Suppressor macrophage treated with lipopolysaccharide for 4 hours (primary cell): ENCODE measurements at places on chromosomes 1 and 21.
A peak's percentile ranks its signal among the peaks of the same experiment; 100 is the strongest.

DNA sequence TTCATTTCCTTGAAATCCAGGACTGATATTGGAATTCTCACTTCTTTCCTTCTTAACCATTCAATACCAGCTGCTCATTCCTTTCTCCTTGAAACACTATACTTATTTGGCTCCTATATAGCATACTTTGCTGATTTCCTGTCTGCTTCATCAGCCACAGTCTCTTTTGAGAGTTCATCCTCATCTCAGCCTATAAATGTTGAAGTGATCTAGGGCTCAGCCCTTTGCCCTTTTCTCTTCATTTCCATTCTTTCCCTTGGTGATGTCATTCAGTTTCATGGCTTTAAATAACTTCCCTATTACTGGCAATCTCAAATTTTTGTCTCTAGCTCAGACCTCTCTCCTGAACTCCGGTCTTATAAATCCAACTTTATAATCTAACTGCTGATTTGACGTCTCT is 24.1 kb upstream of the RABGAP1L start:
- peak; percentile 46 for DNase-seq

GRCh38 chr1:217272385-217272784 is 358.5 kb downstream of the GPATCH2 start:
- no peak for DNase-seq

GRCh38 chr1:173137107-173137706 is 69.9 kb downstream of the TNFSF4 start:
- no peak for DNase-seq

DNA sequence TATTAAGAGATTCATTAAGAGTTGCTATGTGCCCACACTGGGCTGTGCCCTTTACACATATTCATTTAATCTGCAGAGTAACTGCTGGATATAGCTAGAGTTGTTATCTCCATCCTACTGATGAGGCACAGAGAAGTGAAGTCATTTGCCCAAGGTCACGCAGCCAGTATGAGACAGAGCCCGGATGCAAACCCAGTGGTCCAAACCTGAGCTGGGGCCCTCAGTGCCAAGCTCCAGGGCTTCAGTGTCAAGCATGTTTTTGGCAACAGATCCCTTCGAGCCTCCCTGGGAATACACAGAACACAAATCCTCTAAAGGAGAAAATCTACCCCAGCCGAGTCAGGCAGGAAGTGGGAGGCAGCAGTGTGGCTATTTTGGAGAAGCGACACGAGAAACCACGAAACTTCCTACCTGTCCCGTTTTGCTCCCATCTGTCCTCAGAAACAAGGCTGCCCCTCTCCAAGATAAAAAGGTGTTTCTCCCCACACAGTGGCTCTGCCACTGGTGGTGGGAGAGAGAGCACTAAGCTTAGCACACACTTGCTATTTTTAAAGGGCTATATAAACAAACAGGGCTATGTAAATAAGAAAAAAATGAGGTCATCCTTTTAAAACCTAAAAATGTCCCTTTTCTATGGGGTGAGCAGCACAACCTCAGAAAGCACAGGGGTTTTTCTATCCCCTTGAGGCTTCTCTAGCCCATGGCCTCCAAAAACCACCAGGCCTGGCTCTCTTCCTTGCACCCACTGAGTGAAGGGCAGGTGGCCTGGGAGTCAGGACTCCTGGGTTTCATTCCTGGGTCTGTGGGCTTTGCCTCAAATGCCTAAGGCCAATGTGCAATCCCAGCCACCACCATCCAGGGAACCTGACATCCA is 138.6 kb upstream of the EDN2 start:
- no peak for DNase-seq

DNA sequence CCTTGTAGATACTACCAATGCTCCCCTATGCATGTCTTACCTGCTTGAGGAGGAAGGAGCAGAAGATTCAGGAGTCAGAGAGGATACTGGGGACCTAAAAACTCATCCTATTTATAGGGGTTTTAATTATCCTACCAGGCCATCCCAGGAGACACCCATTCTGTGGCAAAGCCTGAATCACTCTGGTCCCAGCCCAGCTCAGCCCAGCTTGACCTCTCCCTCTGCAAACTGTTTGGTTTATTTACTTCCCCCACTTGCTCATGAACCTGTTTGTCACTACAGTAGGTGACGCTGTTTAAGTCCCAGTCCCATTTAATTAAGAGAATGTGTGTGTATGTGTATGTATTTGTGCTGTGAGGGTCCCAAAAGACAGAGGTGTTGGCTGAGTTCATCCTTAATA is at the start of gene RPTN:
Gene RPTN (minus strand): TSS at position 85 of the 400 bp plus-strand sequence. CDS start 1,339 bp downstream, outside the sequence.
- no peak for DNase-seq

DNA sequence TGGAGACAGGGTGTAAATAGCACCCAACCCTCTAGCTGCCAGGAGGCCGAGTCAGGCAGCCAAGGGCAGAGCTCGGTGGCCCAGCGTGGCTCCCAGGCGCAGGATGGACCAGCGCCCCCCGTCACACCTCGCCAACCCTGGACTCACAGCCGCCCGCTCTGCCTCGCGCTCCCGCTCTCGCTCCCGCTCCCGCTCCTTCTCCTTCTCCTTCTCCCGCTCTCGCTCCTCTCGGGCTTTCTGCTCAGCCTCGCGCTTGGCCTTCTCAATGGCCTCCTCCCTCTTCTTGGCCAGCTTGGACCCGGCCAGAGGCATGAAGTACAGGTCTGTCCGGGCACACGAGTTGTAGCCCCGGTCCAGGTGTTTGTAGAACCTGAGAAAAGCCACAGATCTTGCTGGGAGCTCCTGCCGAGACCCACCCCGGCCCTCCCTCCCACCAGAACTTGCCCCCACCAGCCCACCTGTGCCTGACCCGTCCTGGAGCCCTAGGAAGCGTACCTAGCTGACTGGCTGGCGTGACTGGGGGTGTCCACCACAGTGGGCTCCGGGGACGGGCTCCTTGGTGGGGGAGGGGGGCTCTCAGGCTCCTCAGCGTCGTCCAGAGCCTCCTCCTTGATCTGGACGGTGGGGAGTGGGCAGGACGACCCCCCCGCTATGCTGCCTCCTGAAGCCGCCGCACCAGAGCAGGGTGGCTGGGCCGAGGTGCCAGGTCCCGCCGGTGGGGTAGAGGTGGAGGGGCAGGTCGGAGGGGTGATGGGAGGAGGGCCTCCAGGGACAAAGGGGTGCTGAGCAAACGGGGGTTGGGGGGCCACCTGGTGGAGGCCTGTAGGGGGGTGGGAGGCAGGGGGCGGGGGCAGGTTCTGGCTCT is 41.9 kb downstream of the SLC45A1 start:
- DNase-seq = no peak

GRCh38 chr1:31764312-31765040 is at the start of gene ADGRB2:
ADGRB2 (minus strand) TSS chr1:31764340; CDS start chr1:31757221, 7,119 bp downstream.
- DNase-seq = no peak

- DNase-seq = no peak
Observed at GRCh38 chr1:177973585-177973984, 3.7 kb upstream of the SEC16B start.

- DNase-seq = no peak
Observed at GRCh38 chr1:89699451-89699986, 66.6 kb downstream of the LRRC8C start.

GRCh38 chr1:174713796-174714195 is 266.0 kb downstream of the GPR52 start:
- DNase-seq = no peak

DNA sequence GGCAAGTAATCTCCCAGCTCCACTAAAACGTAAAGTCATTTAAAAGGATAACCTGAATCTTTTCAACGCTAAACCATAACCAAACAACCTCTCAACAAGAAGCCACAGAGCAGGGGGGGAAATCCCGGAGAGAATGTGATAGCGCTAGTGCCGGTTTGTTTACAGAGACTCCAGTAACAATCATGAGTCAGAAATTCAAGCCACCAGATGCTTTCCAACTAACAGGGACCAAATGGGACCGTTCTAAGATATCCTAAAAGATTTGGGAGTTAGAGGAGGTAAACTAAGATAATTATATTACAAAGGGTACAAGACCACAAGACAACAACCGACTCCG is 825 bp downstream of the DCAF8 start:
- peak; percentile 82 for DNase-seq

DNA sequence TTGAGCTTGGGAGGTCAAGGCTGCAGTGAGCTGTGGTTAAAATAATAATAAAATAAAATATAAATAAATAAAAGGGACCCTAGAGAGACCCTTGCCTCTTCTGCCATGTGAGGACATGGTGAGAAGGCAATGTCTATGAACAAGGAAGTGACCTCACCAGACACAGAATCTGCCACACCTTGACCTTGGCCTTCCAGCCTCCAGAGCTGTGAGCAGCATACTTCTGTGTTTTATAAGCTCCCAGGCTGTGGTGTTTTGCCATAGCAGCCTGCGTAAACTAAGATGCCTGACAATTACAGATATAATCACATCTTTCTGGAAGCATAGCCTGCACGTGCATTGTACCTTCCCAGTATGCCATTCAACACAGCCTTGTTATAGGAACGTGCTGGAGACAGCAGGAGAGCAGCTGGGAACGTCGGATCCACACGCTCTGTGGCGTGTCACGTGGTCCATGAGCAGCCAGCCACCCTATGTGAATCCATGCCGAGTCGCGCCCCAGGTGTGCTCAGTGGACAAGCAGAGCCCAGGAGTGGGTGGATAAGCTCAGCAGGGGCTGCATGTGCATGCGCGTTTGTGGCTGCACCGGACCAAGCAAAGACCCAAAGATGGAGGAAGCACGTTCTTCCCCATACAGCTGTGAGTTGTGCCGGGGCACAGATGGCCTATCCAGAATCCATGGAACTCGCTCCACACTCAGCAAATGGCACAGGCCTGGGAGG is 17.8 kb downstream of the WNT9A start:
- no peak for DNase-seq

- DNase-seq = no peak
Observed at GRCh38 chr1:12620488-12620865, 2.5 kb upstream of the DHRS3 start.

GRCh38 chr1:79848316-79848715 is 841.8 kb upstream of the ADGRL4 start:
- DNase-seq = no peak

DNA sequence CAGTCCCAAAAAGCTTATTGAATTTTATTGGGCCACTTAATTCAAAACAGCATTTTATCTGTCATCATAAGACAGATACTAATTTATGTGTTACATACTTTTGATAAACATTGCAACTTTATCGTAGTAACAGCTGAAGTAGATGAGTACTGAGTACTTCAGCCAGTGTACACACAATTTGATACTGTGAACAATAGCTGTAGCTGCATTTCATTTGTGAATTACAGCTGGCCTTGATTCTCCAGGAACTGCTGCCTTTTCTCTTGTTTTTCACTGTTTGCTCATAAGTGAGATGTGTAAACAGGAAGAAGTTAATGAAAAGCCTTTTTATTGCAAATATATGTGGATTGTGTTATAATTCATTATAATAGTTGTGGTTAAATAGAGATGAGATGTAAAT is 10.2 kb downstream of the UAP1 start:
- no peak for DNase-seq

DNA sequence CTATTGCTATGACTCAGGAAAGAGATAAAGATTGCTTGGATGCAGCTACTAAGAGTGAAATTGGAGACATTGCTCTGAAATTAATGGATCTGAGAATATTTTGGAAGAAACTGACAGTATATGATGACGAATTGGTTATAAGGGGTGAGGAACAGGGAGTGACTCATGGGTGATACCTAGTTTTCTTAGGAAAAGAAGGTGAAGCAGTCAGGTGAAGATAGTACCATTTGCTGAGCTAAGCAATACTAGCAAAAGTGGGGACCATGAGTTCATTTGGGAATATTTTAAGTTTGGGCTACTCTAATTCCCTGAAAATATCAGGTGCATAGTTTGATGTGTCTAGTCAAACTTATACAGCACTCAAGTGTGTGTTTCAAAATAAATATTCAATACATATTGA is 260.1 kb upstream of the NFIA start:
- DNase-seq = no peak

DNA sequence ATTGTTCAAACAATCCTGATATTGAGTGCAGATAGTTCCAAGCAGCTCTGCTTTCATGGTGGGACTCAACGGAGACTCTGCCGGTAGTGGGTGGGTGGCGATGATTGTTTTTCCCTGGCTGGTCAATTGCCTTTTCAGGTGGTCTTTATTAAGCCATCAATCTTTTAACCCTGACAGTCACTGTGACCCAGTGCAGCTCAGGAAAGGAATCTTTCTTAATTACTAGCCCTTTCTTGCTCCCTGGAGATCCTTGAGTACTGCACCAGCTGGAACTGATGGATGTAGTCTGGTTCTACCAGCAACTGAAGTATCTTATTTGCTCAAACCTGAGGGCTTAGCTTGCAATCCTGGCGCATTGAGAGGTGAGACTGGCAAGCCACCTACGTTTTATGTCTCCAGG is 196.4 kb downstream of the PLPP3 start:
- no peak for DNase-seq

DNA sequence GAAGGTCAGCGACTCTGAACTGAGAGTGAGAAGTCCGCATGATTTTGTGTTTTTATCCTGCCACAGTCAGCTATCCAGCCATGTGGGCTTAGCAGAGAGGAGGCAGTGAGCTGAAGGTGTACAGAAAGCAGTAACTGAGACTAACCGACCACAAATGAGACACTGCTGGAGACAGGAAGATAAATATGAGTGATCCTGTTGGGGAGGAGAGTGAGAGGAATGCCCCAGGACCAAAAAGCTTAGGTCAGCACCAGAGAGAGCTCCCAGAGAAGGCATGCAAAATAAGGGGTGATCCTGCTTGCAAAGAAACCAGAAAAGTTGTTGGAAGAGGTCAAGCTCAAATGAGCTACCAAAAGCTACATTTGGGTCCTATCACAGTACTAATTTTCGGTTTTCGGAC is 63.7 kb downstream of the HLCS start:
- DNase-seq = no peak

GRCh38 chr1:81437213-81437612 is 363.5 kb upstream of the ADGRL2 start:
- no peak for DNase-seq

GRCh38 chr1:30323352-30323751 is 400.0 kb downstream of the MATN1 start:
- no peak for DNase-seq

GRCh38 chr1:65044411-65044810 is 78.1 kb upstream of the JAK1 start:
- no peak for DNase-seq

GRCh38 chr1:6401673-6402072 is 8.1 kb upstream of the ACOT7 start:
- DNase-seq = peak; percentile 77

GRCh38 chr1:207822124-207822601 is 70.3 kb downstream of the CD46 start:
- no peak for DNase-seq
